ENCODE measurements at places on chromosomes 1 and 21.
A peak's percentile ranks its signal among the peaks of the same experiment; 100 is the strongest.

GRCh38 chr1:181392613-181393220, 90.6 kb upstream of the CACNA1E start:
- DNase-seq = no peak

DNA sequence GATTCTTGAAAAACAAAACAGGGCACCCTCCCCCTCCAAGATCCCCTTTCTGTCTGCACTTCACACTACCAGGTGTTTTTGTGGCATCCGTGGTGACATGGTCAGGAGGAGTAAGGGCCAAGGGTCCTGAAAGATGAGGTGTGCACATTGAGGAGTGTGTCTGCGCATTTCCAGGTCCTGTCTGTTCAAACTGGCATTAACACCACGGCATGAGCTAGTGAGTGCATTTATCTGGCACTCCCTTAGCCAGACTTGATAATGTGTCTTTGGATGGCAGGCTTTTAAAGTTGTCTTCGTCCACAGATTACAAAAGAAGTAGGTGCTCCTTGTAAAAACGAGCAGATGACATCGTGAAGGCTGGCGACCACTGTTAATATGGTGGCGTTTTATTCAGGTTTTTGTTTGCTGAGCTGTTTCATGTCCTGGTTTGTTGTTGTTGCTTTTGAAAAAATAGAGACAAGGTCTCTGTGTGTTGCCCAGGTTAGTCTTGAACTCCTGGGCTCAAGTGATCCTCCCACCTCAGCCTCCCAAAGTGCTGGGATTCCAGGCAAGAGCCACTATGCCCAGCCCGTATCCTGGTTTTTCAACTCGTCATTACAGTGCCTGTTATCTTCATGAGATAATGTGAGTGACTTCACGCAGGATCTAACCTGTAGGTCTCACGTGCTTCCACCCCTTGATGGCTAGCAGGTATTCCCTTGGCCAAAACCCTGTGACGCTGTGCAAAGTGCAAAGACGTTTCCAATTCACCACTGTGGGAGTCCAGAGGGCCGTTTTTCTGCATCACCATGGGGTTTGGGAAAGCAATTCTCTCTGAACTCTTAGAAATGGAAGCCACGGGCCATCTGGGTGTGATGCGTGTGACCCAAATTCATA, 4.2 kb downstream of the TMEM51 start:
- no peak for DNase-seq

DNA sequence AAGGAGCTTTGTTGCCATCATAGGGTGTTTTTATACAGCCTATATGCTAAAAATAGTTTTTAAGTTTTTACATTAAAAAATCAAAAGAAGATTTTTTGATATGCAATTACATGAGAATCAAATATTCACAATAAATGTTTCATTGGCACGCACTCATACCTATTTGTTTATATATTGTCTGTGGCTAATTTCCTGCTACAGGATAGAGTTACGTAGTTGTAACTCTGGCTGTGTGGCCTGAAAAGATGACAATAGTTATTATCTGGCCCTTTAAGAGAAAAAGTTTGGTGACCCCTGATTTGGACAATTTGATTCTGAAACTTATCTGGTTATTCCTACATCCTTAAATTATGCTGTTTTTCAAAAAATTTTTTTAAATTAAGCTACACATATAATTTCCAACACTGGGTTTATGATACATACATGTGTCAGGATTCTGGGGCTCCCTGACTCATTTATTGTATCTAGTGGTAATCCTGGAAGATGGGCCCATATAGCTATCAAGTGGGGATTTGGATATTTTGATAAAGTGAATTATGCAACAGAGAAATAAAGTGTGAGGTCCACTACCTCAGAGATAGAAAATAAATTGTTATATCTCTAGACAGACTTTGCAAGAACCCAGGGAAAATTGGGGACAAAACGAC, 370.2 kb upstream of the LYPLAL1 start:
- no peak for DNase-seq

DNA sequence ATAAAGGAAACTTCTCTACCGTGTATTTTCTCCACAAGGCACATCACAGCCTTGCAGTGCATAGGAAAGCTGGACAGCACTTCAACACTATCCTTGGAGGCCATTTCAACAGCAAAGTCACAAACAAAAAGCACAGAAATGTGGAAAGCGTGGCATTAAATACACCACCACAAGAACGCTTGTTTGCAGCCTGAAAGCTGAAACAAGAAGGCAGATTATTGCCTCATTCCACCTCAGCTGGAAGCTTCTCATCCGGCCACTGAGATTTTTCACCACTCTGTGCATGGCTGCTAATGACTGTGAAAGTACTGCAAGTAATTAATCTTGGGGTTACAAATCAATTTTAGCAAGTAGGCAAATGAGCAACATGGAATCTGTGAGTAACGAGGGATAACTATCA, 50.9 kb upstream of the GALNT2 start:
- no peak for DNase-seq

DNA sequence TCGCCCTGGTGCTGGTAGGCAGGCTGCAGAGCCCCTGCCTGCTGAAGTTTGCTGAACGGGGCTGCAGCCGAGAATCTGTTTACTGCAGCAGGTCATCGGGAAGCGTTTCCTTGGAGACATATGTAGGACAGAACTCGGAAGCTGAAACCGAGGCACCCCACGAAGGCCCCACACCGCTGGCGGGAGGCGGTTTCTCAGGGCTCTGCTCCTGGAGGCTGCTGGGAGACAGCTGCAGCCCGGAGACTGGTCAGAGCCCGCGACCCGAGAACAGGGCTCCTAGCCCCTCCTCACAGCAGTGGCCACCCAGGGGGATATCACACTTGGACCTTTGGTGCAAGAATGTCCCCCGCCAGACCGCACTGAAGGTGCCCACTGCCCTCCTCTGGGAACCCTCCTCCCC, 12.7 kb upstream of the PLCH2 start:
- no peak for DNase-seq

- DNase-seq = peak; percentile 40
These were observed 77.9 kb downstream of the ADARB1 start for GRCh38 chr21:45152265-45152746.

- DNase-seq = no peak
These were observed 7.6 kb downstream of the FAM151A start for GRCh38 chr1:54615531-54616279.

DNA sequence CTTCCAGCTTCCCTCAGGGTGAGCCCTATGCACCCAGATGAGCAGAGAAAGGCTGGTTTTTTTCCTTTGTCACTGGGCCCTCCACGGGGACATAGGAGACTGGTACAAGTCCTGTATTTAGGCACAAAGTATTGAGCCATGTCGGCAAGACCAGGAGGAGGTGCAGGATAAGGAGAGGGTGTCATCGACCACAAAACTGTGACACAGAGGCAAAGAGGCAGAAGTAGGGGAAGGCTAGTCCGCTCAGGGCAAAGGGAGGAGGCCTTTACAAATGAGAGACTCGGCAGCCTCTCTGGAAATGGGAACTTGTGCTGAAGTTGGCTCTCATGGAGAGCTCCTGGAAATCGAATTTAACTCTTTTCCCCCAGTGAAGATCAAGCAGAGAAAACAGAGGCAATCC, 70.7 kb upstream of the CAMK1G start:
- no peak for DNase-seq

GRCh38 chr1:207001492-207002245, 30.9 kb downstream of the C1orf116 start:
- DNase-seq = no peak

GRCh38 chr1:214838351-214838750, 235.4 kb downstream of the CENPF start:
- no peak for DNase-seq

- no peak for DNase-seq
These were observed at the start of gene KCNK2 for GRCh38 chr1:215082532-215083382. TSS of gene KCNK2 (plus strand) at chr1:215082737. CDS start at chr1:215083386, 649 bp downstream.

GRCh38 chr21:25944672-25945213, 210.0 kb downstream of the GABPA start:
- DNase-seq = no peak

- DNase-seq = no peak
These were observed 297.0 kb upstream of the SNX7 start for GRCh38 chr1:98364544-98364943.

DNA sequence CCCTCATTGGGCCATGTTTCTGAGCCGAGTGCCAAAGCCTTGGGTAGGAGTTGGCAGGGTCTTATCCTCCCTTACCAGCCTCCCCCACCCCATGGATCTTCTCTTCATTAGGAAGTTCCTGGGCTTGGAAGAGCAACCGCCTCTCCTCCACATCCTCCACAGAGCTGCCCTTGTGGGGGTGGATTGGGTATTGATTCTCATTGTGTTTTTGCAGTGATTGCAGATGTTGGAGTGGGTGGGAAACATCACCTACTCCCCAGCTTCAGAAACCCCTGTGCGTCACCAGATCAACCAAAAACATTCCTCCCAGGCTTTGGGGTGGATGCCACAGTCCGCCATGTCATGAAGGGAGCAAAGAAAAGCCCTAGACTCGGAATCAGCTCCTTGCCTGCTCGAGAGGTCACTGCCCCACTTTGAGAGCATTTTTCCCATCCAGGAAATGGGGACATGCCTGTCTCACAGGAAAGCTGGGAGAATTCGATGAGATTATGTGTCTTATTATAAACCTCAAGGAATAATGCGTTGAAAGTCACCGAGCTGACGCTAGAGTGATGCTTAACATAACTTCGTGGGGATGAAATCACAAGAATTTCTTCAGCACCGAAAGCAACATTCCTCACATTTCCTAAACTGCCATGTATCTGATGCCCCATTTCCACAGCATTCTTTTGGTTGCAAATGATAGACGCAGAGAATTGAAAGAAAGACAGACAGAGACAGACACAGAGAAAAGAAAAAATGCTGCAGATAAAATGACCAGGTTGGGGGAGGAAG, 44.7 kb upstream of the ZBTB40 start:
- no peak for DNase-seq

DNA sequence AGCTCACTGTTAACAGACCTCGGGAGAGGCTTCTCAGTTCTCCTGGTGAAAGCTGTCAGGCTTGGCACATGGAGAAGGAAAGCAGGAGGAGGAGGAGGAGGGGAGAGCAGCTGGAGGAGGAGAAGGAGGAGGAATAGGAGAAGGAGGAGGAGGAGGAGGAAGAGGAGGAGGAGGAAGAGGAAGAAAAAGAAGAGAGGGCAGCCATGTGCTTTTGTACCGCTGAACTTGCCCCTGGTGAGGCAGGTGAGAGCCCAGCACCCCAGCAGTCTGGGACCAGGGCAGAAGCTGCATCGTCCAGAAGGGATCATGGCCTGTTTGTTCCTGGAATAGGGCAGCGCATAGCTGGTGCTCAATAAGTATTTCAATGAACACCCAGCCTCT, 21.3 kb upstream of the GRHL3 start:
- no peak for DNase-seq

GRCh38 chr1:156106624-156107488, 7.7 kb upstream of the LMNA start:
- no peak for DNase-seq

GRCh38 chr1:8443558-8444194, 125.8 kb downstream of the SLC45A1 start:
- no peak for DNase-seq

DNA sequence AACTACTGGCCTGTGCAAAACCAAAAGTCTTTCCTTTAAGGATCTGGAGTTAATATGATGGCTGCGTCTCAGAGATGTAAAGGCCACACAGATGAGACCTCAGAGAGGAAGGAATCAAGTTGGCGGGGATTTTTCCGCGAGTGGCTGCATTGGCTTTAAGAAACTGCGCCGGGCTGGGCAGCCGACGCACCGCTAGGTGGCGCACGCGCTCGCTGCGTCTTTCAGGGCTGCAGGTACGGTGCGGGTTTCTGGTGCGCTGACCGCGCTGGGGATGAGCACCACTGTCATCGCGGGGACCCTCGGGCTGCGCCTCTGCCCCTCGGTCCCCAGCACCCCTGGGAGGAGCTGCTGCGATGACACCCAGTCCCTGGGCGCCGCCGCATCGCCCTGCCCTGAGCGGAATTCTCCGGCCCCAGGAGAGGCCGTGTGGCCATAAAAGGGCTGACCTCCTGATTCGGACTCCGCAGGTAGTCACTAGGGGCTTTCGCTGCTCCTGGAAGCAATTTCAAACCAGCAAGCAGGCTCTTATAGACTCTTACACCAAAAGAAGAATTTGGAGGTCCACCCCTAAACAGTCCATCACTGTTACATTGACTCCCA, 241.0 kb downstream of the KCNJ6 start:
- DNase-seq = peak; percentile 4

GRCh38 chr1:234942879-234943506, 185.6 kb downstream of the TOMM20 start:
- no peak for DNase-seq
